ENCODE measurements at places on chromosomes 3 and 15. TPM values are rescaled to one million over a fixed set of nuclear protein-coding genes. Genes with fewer than 3 reads are reported as not detected.

Gene SLC7A14
- not detected for total RNA-seq

Gene IL5RA
- 0.73 TPM for total RNA-seq

DNA sequence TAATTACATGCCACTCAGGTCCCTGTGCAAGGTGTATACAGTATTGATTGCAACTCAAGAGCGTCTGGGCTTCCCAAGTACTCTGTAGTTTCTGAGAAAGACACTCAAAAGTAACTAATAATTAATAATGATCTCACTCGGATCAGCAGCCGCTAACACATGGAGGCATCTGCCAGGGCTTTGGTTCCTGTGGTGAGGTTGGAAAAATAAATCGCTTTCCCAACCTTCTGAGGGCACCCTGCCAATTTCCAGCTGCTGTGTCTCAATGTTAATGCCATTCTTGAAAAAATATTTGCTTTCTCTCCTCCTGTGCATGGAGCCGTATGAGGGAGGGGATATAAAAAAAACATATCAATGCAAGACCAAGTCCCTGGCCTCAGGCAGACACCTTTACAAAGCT lies 116.5 kb upstream of the SLC2A2 start:
- no peaks in the 10 kb centered on the region for H3K4me1 ChIP-seq
- peaks cover 16% of the 10 kb centered on the region for H3K36me3 ChIP-seq
- H3K27me3 ChIP-seq = no peaks in the 10 kb centered on the region
- no peak for DNase-seq

DNA sequence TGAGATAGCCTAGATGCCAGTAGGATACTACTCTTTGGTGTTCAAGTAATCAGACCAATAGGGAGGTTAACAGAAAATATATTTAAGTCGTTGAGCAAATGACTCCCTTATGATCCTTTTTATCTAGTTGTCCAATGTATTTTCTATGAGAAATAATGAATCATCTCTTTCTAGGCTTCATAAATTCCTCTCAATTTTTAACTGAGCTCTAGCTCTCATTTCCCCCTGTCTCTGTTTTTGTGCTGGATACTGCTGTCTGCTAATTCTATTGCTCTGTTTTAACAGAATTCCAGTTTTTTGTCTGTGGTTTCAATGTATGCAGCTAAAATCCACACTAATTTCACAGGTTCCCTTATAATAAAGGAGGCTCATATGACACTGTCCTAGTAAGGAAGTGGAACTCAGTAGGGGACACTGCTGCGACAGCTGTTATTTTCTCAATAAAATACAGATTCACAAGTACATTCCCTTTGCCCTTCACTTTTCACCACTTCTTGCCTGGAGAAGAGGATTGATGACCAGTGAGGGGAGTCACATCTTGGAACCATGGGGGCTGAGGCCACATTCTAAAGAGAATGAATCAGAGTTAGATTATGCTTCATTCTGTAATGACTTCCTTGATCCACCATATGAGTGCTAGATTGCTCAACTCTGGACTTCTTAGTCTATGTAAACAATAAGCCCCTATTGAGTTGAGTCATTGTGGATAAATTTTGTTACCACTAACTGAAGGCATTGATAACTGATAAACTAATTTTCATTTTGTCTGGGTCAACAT lies 558.7 kb upstream of the KCNMB2 start:
- no peaks in the 10 kb centered on the region for H3K36me3 ChIP-seq
- no peak overlapping the region for H3K4me3 ChIP-seq

- no peak overlapping the region for H3K27ac ChIP-seq
- no peak overlapping the region for H3K4me3 ChIP-seq
- no peak for DNase-seq
- no peaks in the 10 kb centered on the region for H3K36me3 ChIP-seq
- no peaks in the 10 kb centered on the region for H3K27me3 ChIP-seq
- peaks cover 50% of the 10 kb centered on the region for H3K4me1 ChIP-seq
Measured at GRCh38 chr3:27877061-27878013, 155.2 kb upstream of the EOMES start.

DNA sequence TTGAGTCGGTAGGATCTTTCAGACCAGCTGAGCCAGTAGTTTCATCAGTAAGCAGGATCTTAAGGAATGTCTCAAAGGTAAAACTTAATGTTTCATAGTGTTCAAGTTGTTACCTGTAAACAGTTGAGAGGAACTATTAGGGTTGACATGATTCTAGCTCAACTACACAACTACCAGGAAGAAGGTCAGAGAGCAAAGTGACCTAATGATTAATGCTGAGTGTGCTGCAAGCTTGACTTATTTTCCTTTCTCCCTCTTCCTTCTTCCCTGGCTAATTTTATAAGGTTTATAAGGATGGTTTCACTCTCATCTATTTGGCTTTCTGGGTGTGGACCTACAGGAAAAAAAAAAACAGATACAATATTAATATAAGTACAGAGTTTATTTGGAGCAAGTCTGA lies 30.2 kb upstream of the LHFPL4 start:
- no peak for DNase-seq
- H3K4me1 ChIP-seq = no peaks in the 10 kb centered on the region
- no peak overlapping the region for H3K27ac ChIP-seq

GRCh38 chr3:71262364-71263265 lies 320.9 kb downstream of the FOXP1 start:
- H3K4me3 ChIP-seq = no peak overlapping the region
- peaks cover 15% of the 10 kb centered on the region for H3K4me1 ChIP-seq
- no peaks in the 10 kb centered on the region for H3K36me3 ChIP-seq
- no peak overlapping the region for H3K27ac ChIP-seq
- no peaks in the 10 kb centered on the region for H3K27me3 ChIP-seq

GRCh38 chr15:32908135-32908801 lies 190.5 kb downstream of the GREM1 start:
- no peak for DNase-seq
- H3K4me1 ChIP-seq = no peaks in the 10 kb centered on the region
- no peak overlapping the region for H3K27ac ChIP-seq

DNA sequence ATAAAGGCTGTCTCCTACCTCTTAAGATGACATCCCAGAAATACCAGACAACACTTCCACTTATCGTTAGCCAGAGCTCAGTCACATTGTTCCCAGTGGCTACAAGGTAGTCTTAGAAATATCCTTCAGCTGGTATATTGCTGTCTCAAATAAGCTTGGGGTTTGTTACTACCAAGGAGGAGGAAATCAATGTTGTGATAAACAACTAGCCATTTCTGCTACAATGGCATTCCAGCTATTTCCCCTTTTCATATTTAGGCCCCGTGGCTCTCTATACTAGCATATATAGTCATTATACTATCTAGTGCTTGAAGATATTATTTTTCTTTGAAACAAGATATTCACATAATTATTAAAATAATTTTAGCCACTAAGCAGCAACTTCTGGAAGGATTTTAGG lies 56.5 kb downstream of the VPS8 start:
- peaks cover 26% of the 10 kb centered on the region for H3K36me3 ChIP-seq
- no peak overlapping the region for H3K4me3 ChIP-seq
- H3K27me3 ChIP-seq = no peaks in the 10 kb centered on the region
- H3K27ac ChIP-seq = no peak overlapping the region
- DNase-seq = no peak

Data from CD8-positive, alpha-beta memory T cell (primary cell).